ENCODE measurements at places on chromosomes 6 and 20.

DNA sequence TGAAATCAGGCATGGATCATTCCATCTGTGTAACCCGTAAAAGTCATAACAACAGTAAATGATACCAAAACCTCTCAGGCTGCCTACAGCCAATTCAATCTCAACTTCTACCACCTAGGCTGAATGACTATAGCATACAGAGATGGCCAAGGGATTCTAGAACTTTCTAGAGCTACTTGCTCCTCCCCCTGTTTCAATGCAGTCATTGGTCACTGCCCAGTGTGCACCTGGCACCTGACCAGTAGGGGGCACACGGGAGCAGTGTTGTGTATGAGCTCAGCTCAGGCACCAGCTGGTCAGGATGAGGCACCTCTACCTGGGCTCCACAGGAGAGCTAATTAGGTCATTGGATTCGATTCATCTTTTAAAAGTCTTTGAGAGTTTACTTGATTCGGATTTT is 86.2 kb downstream of the PLEKHG1 start:
- no peak for DNase-seq

GRCh38 chr6:165862813-165863212 is 199.8 kb upstream of the PDE10A start:
- no peak for DNase-seq

GRCh38 chr6:14827354-14827753 is 418.5 kb upstream of the JARID2 start:
- DNase-seq: no peak

- DNase-seq: peak; percentile 25
Observed at GRCh38 chr6:150297327-150298029, 71.3 kb upstream of the IYD start.

DNA sequence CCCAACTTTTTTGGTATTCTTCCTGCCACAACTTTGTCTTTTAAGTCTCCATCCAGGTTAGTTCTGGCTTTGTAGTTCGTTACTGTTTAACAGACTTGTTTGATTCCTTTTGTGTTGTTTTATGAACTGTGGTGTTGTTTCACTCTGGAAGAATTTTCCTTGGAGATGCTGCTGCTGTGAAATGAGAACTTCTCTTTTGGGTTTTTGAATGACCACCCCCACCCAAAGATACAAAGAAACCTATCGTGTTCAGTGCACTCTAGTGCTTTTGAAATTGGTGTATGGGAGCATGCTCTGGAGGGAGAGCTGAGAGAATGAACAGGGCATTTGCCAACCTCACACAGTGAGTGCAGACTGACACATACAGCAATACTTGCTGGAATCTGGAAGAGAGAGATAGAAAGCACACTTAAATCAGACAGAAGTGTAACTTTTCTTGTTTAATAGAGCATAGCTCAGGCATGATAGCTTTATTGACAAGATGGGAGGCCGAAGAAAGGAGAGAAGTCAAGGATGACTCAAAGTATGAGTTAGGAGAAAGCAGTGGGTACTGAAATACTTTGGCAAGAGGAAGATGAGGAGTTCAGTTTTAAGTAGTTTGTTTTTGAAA is 293.1 kb downstream of the SOX4 start:
- peak; percentile 59 for DNase-seq

- no peak for DNase-seq
Observed at GRCh38 chr6:127076466-127076865, 42.0 kb upstream of the RSPO3 start.

DNA sequence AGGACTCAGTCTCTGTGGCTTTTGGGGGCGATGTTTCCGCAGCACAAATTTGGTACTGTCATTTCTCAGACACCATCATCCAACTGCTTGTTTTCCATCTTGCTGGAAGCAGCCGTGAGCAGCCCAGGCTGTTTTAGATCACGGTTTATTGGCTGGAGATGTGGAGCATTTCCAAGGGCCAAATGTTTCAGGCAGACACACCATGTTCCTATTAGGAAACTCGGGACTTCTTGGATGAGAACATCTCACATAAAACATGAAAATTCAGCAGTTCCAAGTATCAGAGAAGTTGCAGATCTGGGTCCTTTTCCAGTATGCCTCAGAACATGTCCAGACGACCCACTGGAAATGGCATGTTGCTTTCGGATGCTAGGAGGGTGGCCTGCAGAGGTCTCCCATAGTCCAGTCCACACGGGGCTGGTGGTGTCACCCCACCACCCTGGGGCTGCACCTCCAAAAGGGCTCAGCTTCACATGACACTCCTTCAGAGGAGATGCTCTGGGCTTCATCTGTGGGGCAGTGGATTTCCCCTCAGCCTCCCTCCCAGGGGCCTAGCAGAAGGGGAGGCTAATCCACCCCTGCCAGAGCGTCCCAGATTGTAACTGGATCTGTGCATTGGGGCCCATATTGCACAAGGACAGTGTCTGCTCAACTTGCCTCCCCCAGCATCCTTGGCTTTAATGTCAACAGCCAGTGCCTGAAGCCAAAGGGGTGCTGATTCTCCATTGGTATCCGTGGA is 176.3 kb downstream of the SCP2D1 start:
- DNase-seq: peak; percentile 12

DNA sequence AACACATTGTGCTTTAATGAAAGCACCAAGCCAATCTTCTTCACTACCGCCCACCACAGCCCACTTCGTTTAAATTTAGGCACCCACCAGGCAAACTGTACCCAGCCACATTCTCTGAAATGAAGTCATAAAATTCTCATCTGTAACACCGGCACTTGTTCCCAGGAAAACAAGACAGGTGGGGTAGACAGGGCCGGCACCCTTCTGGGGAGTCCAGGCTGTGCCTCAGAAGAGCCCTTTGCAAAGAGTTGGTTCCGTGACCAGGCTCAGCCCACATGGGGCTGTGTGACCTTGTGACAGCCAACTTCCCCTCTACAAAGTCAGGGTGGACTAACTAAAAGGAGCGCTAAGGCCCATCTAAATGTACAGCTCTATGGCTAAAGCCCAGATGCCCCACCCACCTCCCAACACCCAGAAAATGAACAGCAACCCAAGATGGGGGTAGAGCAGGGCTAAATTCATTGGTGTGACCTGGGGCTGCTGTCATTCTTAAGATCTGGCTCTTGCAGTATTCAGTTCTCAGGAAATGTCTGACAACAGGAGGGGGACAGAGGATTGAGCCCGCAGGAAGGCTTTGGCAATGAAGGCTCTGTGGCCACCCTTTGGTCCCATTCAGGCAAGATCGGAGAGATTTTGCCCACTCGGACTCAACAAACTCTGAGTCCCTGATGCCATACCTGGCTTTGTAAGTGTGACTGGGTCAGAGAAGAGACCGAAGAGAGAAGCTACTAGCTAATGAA is 56.7 kb downstream of the TRERF1 start:
- DNase-seq: no peak

- peak; percentile 88 for DNase-seq
Observed at GRCh38 chr6:141169419-141169818, 963.3 kb upstream of the GJE1 start.

DNA sequence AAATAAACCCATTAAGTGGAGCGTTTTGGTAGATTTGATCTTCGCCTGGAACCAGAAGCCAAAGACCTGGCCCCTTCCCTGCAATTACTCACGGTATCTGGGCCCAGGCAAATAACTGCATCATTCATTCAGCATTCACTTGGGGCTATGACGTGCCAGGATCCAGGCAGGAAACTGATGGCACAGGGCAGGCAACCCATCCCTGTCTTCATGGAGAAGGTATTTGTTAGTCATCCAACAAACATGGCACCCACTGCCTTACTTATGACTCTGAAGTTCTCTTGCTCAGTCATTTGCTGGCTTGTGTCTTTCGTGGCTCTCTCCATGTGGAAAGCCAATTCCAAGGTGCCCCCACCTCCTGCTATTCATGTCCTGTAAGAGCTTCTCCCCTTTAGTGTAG is 232.4 kb downstream of the BMP7 start:
- DNase-seq: no peak
